ENCODE measurements at places on chromosomes 2 and 18.

DNA sequence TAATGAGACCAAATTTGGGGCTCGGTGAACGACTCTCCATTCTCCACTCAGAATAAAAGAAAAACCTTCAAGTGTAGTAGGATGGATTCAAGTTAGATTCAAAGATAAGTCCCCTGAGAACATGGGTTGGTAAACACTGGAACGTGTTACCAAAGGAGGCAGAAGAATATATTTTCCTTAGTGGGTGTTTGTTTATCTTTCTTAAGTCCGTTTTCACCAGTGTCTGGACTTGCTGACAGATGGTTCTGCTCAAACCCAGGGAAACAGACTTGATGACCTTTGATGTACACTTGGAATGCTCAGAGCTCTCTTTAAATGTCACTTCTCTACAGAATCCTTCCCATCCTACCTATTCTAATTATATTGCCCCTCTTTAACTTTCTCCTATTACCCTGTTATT is 310.3 kb upstream of the ZNF521 start:
- no peak for DNase-seq

GRCh38 chr2:201831469-201831868 is 25.1 kb downstream of the CDK15 start:
- DNase-seq = no peak

DNA sequence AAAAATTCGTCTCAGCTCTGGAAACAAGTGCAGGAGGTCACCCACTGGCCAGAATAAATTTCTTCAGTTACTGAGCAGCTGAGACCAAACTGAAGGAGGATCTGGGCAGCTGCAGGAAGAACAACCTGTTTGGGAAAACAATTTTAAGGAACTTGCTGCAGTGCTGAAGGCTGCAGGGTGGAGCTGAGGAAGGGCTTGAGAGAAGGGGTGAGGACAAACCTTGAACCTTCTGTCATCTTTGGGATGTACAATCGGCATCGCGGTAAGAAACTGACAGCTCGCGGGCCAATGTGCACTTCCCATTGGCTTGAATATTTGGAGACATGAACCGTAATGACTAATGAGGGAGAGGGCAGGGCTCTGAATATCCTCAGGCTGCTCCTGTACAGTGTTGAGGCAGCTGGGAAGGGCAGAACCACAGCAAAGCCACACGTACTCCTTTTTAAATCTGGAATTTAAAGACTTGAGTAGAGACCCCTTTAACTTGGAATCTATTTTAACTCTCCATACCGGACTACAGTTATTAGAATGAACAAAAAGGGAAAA is 90.3 kb downstream of the TACR1 start:
- no peak for DNase-seq

GRCh38 chr18:65811307-65811706 is 60.5 kb downstream of the CDH7 start:
- DNase-seq = no peak

GRCh38 chr2:147364597-147364996 is 480.2 kb upstream of the ACVR2A start:
- DNase-seq = peak; percentile 27

DNA sequence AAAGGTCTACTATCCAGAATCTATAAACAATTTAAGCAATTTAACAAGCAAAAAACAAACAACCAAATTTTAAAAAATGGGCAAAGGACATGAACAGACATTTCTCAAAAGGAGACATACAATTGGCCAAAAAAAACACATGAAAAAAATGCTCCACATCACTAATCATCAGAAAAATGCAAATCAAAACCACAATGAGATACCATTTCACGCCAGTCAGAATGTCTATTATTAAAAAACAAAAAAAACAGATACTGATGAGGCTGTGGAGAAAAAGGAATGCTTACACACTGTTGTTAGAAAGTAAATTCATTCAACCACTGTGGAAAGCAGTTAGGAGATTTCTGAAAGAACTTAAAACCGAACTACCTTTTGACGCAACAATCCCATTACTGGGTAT is 66.4 kb upstream of the SESTD1 start:
- DNase-seq = no peak

GRCh38 chr2:231177156-231178025 is 21.0 kb upstream of the ARMC9 start:
- DNase-seq = no peak

GRCh38 chr2:158782136-158782535 is 13.0 kb upstream of the DAPL1 start:
- DNase-seq = no peak

DNA sequence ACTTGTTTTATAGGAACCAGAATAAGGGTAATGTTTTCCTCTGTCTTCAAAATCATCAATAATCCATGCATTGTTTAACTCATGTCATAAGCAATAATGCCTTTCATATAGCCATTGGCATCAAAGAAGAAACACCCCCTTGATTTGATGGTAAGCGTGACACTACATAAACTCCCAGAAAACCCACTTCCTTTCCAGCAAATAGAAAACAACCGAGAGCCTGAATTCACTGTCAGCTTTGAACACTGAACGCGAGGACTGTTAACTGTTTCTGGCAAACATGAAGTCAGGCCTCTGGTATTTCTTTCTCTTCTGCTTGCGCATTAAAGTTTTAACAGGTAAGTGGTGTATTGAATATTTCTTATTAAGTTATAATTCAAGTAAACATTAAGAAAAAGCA is at the start of gene ICOS:
ICOS (plus strand) TSS at position 229 of the 400 bp plus-strand sequence; CDS start at position 281, 52 bp downstream.
- DNase-seq = peak; percentile 40

DNA sequence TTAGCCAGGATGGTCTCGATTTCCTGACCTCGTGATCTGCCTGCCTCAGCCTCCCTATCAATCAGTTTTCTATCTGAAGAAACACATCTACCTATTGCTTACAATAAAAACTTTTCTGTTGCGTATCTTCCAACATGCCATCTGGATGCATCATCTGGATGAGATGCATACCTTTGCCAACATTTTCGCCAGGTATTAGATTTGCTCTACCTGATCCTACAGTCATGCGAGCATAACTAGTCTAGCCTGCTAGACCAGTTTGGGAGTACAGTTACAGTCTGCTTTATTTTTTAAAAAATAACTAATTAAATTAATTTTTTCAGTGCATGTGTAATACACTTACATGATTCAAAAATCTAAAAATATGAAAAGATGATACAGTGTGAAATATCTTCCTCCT is 334.0 kb upstream of the MEX3C start:
- DNase-seq = no peak

GRCh38 chr2:8312221-8312620 is 369.6 kb upstream of the ID2 start:
- DNase-seq = no peak

GRCh38 chr18:77369644-77370043 is 120.0 kb downstream of the GALR1 start:
- DNase-seq = no peak

Data from CD4-positive, alpha-beta T cell treated with Interleukin-1 beta for 1 hour (primary cell).